ENCODE measurements at places on chromosomes 7 and 10. TPM values are rescaled to one million over a fixed set of nuclear protein-coding genes. Genes with fewer than 3 reads are reported as not detected.

ELMO1 gene
- total RNA-seq, result 0.16 TPM

HABP2 gene
- total RNA-seq, result not detected

HKDC1 gene
- 0.77 TPM for total RNA-seq

ERLIN1 gene
- 32.8 TPM for total RNA-seq

CABCOCO1 gene
- total RNA-seq, result 0.79 TPM

ACBD7 gene
- 0.79 TPM for total RNA-seq

BRAF gene
- 13.1 TPM for total RNA-seq

SPDYE5 gene
- not detected for total RNA-seq

MNX1 gene
- not detected for total RNA-seq

RBP4 gene
- not detected for total RNA-seq

CNTNAP2 gene
- not detected for total RNA-seq

IFIT3 gene
- total RNA-seq, result 19.7 TPM

CALHM1 gene
- total RNA-seq, result not detected

IDI1 gene
- total RNA-seq, result 35.8 TPM

C10orf67 gene
- not detected for total RNA-seq

Data from bronchial smooth muscle cell (primary cell).